ENCODE measurements at places on chromosomes 5 and 9. TPM values are rescaled to one million over a fixed set of nuclear protein-coding genes. Genes with fewer than 3 reads are reported as not detected.
A peak's percentile ranks its signal among the peaks of the same experiment; 100 is the strongest.

The IRX1 gene
- total RNA-seq = not detected

The PTBP3 gene
- 106 TPM for total RNA-seq

The NDUFA8 gene
- total RNA-seq = 21.2 TPM

The CEP72 gene
- total RNA-seq = 17.4 TPM

The CAAP1 gene
- total RNA-seq = 15.1 TPM

The C1QTNF3 gene
- total RNA-seq = 7.7 TPM

The SCGB3A2 gene
- total RNA-seq = not detected

The ANKRD31 gene
- total RNA-seq = 0.13 TPM

The RLN2 gene
- total RNA-seq = 1.8 TPM

The HMMR gene
- total RNA-seq = 2.8 TPM

DNA sequence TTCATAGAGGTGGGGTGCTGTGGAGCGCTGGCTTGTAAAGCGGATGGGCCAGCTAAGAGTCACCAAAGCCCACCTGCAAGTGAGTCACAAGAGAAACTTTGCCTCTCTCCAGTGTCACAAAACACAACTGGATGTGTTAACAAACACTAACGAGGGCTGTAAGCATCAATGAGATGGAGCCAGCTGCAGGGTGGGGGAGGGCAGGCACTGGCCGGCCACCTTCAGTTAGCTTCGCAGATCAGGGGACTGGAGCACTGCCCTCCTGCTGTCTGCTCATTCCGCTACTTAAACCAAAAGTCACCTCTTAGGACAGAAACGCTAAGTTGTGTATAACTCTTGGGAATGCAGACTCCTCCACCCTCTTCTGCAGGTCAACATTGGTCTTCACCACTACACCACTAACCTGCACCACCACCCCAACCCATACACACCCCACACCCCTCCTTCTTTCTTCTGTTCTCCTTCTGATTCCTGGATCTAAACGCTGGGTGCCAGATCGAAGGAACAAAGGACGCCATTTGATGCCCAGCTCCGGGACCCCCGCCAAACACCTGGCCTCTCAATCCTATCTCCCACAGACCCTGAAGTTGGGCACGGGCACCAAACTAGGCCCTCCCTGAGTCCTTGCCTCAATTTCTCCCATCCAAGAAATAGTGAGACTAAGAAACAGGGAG, 2.1 kb downstream of the ARSI start:
- no peaks in the 10 kb centered on the region for H3K36me3 ChIP-seq
- no peak overlapping the region for H3K4me3 ChIP-seq
- DNase-seq = no peak
- peaks cover 2% of the 10 kb centered on the region for H3K4me1 ChIP-seq

DNA sequence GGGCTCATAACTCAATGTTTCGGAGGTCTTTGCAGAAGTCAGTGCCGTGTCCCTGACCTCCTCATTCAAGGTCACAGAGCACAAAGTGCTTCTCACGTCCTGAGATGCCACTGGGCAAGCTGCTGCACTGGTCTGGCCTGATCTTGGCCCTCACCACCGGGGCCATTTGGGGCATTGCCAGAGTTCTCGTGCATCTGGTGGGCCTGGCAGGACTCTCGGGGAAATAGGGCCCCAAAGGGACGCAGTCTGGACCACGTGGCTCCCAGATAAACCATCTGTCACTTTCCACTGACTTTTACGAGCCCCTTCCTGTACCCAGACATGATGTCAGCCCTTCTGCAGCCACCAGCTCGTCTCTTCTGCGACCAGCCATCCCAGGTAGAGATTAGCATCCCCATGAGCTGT, 54.8 kb downstream of the HRH2 start:
- H3K27me3 ChIP-seq = peaks cover 13% of the 10 kb centered on the region
- no peaks in the 10 kb centered on the region for H3K4me1 ChIP-seq
- H3K27ac ChIP-seq = no peak overlapping the region
- no peak overlapping the region for H3K4me3 ChIP-seq

DNA sequence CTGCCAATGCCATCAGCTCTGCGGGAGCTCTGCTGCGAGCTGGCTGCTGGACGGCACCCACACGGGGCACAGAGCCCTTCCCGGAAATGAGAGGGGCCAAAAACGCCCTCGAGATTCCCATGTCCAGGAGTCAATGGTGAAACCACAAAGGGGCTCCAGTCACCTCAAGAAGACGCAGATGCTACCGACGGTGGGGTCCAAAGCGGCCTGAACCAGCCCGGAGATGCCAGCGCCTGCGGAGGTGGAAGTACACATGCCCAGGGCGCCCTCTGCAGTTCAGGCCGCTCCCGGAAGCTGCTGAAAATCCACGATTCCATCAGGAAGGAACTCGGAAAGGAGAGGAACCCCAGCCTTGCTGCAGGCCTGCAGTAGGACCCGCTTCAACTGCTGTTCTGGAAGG, 82.4 kb upstream of the SELENOP start:
- H3K4me3 ChIP-seq = no peak overlapping the region
- peaks cover 16% of the 10 kb centered on the region for H3K27me3 ChIP-seq
- DNase-seq = no peak
- H3K27ac ChIP-seq = no peak overlapping the region

GRCh38 chr5:160520609-160521391, 99.1 kb downstream of the PTTG1 start:
- no peaks in the 10 kb centered on the region for H3K27me3 ChIP-seq
- no peaks in the 10 kb centered on the region for H3K4me1 ChIP-seq
- H3K27ac ChIP-seq = no peak overlapping the region
- no peak overlapping the region for H3K4me3 ChIP-seq

DNA sequence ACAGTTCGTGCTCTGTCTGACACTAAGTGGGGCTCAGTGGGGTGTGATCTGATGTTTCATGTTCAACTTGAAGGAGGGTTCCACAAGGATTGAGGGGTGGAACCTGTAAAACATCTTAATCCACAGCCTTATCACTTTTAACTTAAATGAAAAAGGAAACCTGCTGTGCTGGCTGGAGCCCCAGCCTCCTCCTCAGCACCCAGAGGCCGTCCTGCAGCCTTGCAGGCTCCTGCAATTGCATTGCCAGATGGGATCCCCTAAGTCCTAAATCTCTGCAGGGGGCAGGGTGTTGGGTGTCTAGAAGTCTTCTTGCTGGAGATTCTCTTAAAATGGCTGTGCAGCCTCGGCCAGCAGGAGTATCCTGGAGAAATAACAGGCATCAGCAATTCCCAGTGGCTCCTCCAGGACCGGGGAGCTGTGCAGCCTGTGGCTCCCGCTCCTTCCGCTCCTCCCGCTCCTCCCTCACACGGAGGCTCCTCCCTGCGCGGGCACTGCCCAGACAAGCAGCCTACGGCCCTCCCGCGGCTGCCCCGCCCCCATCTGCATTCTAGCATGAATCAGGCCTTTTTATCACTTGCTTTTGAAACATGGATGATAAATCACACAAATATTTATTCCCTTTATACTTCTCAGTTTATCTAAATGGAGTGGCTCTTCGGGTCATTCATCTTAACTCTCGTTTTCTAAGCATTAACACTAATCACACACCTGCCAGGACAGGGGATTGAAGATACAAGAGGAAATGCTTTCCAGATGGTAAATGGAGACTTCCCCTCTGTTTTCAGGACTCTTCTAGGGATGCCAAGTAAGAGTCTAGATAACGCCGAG, 131.0 kb downstream of the ADAMTS16 start:
- H3K4me1 ChIP-seq = no peaks in the 10 kb centered on the region
- H3K4me3 ChIP-seq = no peak overlapping the region
- H3K36me3 ChIP-seq = no peaks in the 10 kb centered on the region
- H3K27me3 ChIP-seq = no peaks in the 10 kb centered on the region

- H3K27me3 ChIP-seq = peaks cover 14% of the 10 kb centered on the region
- H3K4me3 ChIP-seq = no peak overlapping the region
- DNase-seq = no peak
- H3K27ac ChIP-seq = no peak overlapping the region
- H3K4me1 ChIP-seq = no peaks in the 10 kb centered on the region
- H3K36me3 ChIP-seq = no peaks in the 10 kb centered on the region
Measured at GRCh38 chr5:139964994-139965565, 78.0 kb downstream of the NRG2 start.

DNA sequence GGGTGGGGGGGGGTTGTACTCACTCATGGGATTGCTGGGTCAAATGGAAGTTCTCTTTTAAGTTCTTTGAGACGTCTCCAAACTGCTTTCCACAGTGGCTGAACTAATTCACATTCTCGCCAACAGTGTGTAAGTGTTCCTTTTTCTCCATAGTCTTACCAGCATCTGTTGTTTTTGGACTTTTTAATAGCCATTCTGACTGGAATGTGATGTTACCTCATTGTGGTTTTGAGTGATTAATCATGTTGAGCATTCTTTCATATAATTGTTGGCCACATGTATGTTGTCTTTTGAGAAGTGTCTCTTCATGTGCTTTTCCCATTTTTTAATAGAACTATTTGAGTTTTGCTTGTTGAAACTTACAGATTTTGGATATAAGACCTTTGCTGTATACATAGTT, 94.9 kb upstream of the PLPPR1 start:
- no peaks in the 10 kb centered on the region for H3K4me1 ChIP-seq
- no peak overlapping the region for H3K27ac ChIP-seq
- DNase-seq = no peak
- H3K36me3 ChIP-seq = no peaks in the 10 kb centered on the region
- H3K4me3 ChIP-seq = no peak overlapping the region

GRCh38 chr5:136011414-136012001, 17.3 kb upstream of the TGFBI start:
- DNase-seq = no peak
- H3K4me1 ChIP-seq = no peaks in the 10 kb centered on the region
- no peaks in the 10 kb centered on the region for H3K36me3 ChIP-seq
- H3K27ac ChIP-seq = no peak overlapping the region
- H3K27me3 ChIP-seq = peaks cover 19% of the 10 kb centered on the region

GRCh38 chr9:92349771-92350739, 24.3 kb downstream of the CENPP start:
- H3K4me3 ChIP-seq = no peak overlapping the region
- DNase-seq = no peak
- H3K4me1 ChIP-seq = peaks cover 10% of the 10 kb centered on the region
- H3K27ac ChIP-seq = no peak overlapping the region

- H3K4me1 ChIP-seq = peaks cover 14% of the 10 kb centered on the region
- H3K27me3 ChIP-seq = no peaks in the 10 kb centered on the region
- DNase-seq = no peak
- no peak overlapping the region for H3K4me3 ChIP-seq
- H3K36me3 ChIP-seq = peaks cover 21% of the 10 kb centered on the region
Measured at GRCh38 chr5:78778538-78778937, 130.0 kb upstream of the LHFPL2 start.

DNA sequence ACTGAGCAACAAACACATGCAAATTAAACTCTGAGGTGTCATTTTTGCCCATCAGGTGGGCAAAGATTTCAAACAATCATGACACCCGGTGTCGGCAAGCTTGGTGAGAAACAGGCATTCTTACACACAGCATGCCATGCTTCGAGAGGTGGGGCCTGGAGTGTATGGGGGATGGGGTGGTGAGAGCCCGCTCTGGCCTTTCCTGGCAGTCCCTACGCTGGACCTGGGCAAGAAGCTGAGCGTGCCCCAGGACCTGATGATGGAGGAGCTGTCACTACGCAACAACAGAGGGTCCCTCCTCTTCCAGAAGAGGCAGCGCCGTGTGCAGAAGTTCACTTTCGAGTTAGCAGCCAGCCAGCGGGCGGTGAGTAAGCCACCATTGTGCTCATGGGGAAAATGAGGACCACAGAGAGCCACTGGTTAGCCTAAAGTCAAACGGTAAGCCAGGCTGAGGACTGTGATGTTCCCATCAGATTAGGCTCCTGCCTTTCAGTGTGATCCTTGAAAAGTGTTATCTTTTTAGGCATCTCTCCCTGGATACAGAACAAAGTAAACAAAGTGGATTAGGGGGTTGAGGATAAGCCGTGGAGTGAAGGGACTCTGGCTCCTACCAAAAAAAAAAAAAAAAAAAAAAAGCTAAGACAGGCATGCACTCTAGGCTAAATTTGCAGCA, 9.4 kb downstream of the MYOZ3 start:
- H3K27ac ChIP-seq = no peak overlapping the region
- H3K27me3 ChIP-seq = peaks cover 23% of the 10 kb centered on the region
- H3K36me3 ChIP-seq = no peaks in the 10 kb centered on the region
- no peak for DNase-seq
- H3K4me3 ChIP-seq = peak overlapping the region; percentile 60

DNA sequence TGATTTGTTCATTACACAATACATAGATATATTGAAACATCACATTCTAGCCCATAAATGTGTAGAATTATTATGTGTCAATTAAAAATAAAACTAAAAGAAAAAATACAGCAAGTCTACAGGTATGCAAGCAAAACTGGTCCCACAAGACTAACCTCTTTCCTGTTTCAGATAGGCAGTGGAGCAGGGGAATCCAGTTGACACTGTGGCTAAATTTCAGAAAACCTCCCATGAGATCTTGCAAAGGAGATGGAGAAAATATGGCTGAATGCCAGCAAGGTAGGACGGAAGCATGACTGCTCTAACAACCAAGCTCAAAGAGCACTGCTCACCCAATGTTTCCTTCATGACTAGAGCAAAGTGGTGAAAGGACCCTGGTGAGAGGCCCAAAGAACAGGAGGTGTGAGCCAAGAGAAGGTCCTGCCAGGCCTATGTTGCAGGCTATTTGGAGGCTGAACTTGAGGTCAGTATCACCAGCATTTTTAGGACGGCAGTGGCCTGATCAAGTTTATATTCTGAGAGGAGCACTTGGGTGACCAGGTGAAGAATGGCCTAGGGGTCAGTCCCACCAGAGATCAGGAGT, 1.1 kb upstream of the SH3TC2 start:
- H3K27me3 ChIP-seq = peaks cover 4% of the 10 kb centered on the region
- no peaks in the 10 kb centered on the region for H3K36me3 ChIP-seq
- H3K4me3 ChIP-seq = no peak overlapping the region
- no peak overlapping the region for H3K27ac ChIP-seq
- H3K4me1 ChIP-seq = no peaks in the 10 kb centered on the region

GRCh38 chr9:77469515-77470231, 178.4 kb downstream of the GNA14 start:
- no peaks in the 10 kb centered on the region for H3K4me1 ChIP-seq
- DNase-seq = no peak
- no peaks in the 10 kb centered on the region for H3K36me3 ChIP-seq
- H3K27me3 ChIP-seq = peaks cover under 1% of the 10 kb centered on the region

- H3K27me3 ChIP-seq = no peaks in the 10 kb centered on the region
- no peak overlapping the region for H3K27ac ChIP-seq
- no peak overlapping the region for H3K4me3 ChIP-seq
- no peaks in the 10 kb centered on the region for H3K4me1 ChIP-seq
- no peak for DNase-seq
- H3K36me3 ChIP-seq = no peaks in the 10 kb centered on the region
Measured at GRCh38 chr5:103410172-103410571, 151.6 kb downstream of the MACIR start.

DNA sequence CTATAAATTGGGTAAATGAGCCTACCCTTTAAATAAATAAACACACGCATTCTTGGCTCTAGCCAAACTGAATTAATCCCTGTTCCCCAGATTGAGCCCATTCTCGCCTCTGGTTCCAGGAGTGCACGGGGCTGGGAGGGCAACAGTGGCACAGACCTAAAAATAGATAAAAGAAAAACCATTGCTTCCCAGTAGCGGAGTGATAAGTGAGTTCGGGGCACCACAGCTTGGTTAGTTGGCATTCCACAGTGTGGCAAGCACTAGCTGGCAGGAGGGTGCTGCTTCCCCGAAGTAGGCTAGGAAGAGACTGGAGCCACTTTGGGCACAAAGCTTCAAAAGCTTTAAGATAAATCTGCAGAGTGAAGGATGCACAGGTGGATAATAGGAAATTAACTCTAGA, 322.2 kb upstream of the SGCD start:
- no peak overlapping the region for H3K4me3 ChIP-seq
- no peaks in the 10 kb centered on the region for H3K4me1 ChIP-seq
- H3K36me3 ChIP-seq = no peaks in the 10 kb centered on the region
- no peaks in the 10 kb centered on the region for H3K27me3 ChIP-seq
- DNase-seq = no peak
- H3K27ac ChIP-seq = no peak overlapping the region

- peaks cover 60% of the 10 kb centered on the region for H3K27me3 ChIP-seq
- DNase-seq = no peak
- H3K4me3 ChIP-seq = no peak overlapping the region
- H3K36me3 ChIP-seq = no peaks in the 10 kb centered on the region
- H3K4me1 ChIP-seq = peaks cover 17% of the 10 kb centered on the region
Measured at GRCh38 chr5:171314728-171315385, 5.8 kb downstream of the TLX3 start.
